ENCODE measurements at places on chromosomes 4 and X.

DNA sequence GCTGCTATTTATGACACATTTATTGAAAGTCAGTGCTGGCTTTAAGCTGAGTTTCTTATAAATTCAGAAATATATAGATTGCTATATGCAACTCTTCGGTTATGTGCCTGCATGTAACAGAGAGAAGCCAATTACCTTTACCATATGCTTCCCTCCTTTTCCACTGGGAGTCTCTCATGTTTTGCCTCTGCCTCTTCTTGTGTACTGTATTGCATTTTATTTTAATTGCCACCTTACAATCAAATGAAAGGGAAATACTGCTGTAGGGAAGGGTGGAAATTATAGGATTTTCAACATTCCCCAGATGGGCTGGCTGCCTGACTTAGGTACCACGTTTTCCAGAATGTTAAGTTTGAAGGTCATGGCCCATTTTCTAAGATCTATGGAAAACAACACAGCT lies 655.4 kb upstream of the SLIT2 start:
- DNase-seq, result no peak

- no peak for DNase-seq
Observed at GRCh38 chrX:145613894-145614293, 203.7 kb upstream of the SLITRK2 start.

- DNase-seq, result peak; percentile 13
Observed at GRCh38 chrX:34918856-34919255, 23.7 kb upstream of the FAM47B start.

DNA sequence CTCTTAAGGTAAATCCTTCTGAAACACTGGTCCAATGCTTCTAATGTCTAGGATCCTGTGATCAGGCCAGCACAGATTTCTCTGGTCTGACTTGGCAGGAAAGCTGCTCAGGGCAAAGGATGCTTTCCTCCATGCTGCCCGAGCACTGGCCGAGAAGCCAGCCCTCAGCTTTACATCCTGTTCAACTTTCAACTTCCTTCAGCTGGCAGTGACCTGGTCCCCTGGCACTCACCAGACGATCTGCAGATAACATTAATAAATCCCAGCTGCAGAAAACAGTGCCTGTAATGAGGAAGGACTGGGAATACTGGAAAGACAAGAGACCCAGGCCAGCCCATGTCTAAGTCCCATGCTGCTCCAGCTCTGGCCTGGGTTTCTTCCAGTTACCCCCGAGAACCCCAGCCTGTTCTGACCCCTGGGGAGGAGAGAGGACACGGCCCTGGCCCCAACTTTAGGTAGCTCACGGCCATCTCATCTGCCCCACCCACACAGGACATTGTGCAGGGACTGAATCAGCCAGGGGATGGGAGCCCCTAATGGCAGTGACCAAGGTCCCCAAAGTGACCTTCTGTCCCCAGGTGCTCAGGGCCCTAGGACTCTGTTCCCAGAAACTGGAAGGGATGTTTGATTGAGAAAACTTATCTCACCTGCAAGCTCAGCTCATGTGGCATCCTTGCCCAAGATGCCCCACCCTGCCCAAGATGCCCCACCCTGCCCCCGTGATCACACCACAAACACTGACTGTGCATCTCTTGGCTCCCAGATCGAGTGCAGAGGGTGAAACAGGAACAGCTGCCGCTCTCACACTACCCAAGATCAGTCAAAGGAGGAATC lies 28.0 kb downstream of the JAKMIP1 start:
- DNase-seq, result no peak

DNA sequence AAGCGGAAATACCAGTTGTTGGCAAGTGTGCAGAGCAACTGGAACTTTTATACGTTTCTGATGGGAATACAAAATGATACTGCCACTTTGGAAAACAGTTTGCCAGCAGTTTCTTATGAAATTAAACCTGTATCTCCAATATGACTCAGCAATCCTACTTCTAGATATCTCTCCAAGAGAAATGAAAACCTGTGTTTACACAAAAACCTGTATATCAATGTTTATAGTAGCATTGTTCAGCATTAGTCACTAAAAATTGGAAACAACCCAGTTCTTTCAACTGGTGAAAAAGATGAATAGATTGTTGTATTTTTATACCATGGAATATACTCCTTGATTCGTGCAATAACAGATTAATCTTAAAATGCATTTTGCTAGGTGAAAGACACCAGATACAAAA lies 26.8 kb downstream of the ATP7A start:
- no peak for DNase-seq

DNA sequence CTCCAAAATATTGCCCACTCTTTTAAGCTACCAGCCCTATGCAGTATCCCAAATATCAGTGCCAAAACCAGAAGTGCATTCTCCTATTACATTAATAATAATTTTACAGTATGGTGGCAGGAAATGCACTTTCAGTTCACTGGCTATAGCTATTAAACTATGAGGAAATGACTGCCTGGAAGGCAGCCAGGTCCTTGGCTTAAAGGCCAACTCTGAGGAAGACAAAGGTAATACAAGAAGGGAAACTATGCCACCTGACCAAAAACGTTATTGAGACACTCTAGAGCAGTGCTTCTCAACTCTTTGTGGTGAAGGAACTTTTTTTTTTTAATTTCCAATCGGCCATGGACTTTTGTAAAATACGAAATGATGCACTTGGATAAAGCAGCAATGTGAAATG lies 133.6 kb upstream of the VAMP7 start:
- DNase-seq, result no peak

DNA sequence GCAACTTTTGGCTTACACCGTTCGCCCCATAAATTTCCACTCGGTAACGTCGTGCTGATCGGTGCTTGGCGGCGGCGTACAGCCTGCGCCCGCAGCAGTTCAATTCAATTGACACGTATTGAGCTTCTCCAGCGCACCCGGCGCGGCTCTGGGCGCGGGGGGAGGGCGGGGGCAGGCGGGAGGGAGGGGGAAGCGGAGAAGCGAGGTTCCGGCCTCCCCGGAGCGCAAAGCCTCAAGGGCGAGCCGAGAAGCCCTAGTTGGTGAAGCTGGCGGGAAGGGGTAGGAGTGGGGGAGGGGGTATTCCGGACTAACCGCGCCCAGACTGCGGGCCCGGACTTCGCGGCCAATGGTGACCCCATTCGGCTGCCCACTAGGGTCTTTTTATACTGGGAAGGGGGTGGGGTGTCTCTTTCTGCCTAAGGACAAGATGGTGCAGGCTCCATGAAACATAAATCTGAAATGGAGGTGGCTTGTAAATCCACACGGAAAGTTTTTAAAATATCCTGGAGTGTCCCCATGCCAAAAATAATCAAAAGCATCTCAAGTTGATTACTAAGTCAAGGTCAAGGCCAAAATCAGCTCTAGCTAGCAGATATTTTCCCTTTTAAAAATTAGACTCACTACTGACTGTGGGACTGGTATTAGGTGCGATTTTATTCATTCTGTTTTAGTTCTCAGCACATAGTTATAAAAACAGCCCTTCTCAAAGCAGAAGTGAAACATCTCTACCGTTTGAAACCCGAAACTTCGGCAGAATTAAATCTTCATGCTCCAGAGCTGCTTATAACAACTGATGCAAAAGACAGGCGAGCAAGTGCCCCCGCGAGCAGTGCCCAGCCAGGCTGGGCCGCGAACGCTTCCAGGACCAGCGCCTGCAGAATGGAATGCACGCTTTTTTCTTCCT lies 1.5 kb upstream of the BCOR start:
- DNase-seq, result peak; percentile 61

- no peak for DNase-seq
Observed at GRCh38 chrX:153865685-153866084, 20.3 kb downstream of the L1CAM start.

- DNase-seq, result no peak
Observed at GRCh38 chr4:155675709-155676429, 9.2 kb downstream of the GUCY1A1 start.

DNA sequence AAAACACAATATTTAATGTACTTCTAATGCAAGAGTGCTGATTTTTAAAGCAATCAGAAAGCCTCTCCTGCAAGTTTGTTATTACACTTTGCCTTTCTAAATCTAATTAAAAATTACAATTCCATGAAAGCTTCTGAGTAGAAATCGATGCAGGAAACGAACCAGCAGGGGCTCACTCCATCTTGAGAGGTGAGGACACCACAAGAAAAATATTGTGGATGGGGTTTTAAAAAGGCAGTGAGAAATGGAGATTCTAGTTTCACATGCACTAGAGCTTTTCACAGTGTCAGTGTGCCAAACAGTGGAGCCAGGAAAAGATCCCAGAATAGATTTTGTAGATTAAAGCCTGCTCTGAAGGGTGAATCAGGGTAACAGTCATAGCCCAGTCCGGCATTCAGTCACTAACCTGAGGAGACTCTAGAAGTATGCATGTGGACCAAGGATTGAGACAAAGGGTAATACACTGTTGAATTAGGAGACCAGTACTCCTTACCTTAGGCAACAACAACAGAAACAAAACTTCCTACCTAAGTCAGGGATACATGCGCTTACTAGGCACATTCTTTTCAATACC lies 362.3 kb downstream of the NAF1 start:
- no peak for DNase-seq

- no peak for DNase-seq
Observed at GRCh38 chr4:141220271-141220670, 424 bp upstream of the ZNF330 start.

DNA sequence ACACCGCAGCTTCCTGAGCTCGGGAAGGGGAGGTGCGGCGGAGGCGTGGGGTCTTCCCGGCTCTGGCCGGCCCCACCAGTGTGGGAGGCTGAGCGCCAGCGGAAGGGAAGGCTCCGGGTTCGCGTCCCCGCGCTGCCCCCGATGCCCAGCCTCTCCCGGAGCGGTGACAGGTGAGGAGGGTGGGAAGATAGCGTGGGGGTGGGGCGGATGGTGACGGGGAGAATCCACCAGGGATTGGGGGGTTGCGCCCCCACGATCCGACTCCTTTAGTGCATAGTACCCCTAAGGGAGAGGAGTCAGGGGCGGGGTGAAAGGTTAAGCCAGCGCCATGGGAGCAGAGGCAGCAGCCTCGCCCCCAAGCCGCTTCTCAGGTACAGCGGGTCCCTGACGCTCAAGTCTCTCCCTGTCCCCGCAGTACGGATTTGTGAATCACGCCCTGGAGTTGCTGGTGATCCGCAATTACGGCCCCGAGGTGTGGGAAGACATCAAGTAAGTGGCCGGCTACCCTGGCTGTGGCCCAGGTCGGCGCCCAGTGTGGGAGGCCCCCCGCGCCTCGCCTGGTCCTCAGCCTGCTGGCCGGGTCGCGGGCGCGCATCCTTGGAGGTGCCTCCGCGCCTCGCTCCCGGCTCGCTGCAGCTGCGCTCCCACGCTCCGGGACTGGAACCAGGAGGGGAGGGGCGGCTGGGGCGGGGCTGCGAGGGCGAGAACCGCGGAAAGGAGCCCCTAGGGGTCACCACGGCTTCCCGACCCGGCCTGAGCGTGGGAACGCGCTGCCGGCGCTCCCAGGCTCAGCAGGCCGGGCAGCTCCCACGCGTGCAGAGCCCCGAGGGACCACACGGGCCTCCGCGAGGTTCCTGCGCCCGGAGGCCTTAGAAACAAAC lies 791 bp downstream of the GUCY1B1 start:
- peak; percentile 57 for DNase-seq

GRCh38 chrX:39718981-39719380 lies 378.8 kb downstream of the BCOR start:
- DNase-seq, result no peak

- no peak for DNase-seq
Observed at GRCh38 chr4:62256479-62256878, 1056.4 kb downstream of the ADGRL3 start.

GRCh38 chr4:158513256-158513655 lies 8.4 kb upstream of the RXFP1 start:
- DNase-seq, result no peak

GRCh38 chr4:165539801-165540200 lies 161.0 kb downstream of the CPE start:
- no peak for DNase-seq

DNA sequence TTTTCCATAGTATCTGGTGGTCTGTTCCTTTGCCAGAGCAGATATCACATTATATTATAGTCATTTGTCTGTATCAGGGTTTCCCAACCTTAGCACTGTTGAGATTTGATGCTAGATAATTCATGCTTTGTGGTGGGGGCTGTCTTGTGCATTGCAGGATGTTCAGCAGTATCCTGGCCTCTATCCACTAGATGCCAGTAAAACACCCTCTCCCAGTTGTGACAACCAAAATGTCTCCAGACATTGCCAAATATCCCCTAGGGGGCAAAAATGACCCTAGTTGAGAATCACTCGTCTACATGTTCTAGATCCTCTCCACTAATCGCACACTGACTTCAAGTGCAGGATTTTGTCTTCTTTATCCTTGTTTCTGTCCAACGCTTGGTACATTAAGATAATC lies 160.8 kb downstream of the FANCB start:
- no peak for DNase-seq
